Pulmonary artery endothelial cell (primary cell): ENCODE measurements at places on chromosomes 16 and 17. TPM values are rescaled to one million over a fixed set of nuclear protein-coding genes. Genes with fewer than 3 reads are reported as not detected.
A peak's percentile ranks its signal among the peaks of the same experiment; 100 is the strongest.

Gene SNF8
- total RNA-seq: 140 and 169 TPM in 2 replicates

Gene CTRB1
- not detected in 2 replicates for total RNA-seq

DNA sequence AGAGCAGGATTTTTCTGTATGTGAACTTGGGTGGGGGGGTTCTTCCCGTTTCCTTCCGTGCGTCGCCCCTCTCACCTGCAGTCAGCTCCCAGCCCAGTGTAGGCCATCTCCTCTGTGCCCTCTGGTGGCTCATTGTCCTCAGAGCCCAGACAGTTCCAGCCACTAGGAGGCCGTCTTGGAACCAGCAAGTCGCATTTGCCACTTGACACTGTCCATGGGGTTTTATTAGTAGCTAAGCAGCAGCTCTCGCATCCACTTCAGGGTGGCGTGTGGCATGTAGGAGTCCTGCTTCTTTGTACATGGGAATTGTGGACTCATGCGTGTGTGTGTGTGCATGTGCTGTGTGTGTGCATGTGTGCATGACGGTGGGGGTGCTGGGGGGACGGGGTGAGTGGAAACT is 74.0 kb downstream of the SEC14L1 start:
- no peak for DNase-seq

DNA sequence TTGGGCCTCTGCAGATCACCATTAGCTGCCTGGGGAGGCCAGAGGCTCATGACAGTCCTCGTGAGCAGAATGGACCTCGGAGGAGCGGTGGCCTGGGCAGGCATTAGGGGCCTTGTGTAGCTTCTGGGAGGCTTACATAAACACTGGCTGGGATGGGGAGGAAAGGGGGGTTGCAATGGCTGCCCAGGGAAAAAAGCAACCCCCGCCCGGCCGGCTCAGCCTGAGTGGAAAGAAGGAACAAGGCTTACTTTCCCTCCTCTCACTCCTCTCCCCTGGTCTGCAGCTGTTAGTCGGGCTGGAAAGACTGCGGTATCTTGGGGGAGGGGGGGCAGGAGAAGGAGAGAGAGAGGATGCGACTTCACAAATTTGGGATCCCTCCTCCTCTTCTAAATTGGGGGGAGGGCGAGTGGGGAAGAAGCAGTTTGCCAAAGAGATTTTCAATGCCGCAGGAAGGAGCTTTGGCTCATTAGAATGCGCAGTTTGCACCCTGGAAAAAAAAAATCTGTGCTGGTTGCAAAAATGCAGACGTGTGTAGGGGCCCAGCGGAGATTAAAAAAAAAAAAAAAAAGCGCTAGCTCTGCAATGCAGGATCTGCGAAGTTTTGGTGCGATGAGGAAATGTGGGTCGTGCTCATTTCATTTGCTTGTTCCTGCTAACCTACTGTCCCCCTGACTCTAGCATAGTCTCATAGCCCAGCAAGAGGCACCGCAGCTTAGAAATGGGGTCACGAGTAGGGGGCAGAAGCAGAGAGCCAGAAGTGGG is 6.6 kb upstream of the NR1D1 start:
- no peak for DNase-seq

- no peak for DNase-seq
Observed at GRCh38 chr17:2736956-2737355, 12.5 kb downstream of the CCDC92B start.

Gene IL17C
- total RNA-seq: not detected in 2 replicates

- no peak for DNase-seq
Observed at GRCh38 chr17:68298601-68299000, 7.3 kb downstream of the ARSG start.

DNA sequence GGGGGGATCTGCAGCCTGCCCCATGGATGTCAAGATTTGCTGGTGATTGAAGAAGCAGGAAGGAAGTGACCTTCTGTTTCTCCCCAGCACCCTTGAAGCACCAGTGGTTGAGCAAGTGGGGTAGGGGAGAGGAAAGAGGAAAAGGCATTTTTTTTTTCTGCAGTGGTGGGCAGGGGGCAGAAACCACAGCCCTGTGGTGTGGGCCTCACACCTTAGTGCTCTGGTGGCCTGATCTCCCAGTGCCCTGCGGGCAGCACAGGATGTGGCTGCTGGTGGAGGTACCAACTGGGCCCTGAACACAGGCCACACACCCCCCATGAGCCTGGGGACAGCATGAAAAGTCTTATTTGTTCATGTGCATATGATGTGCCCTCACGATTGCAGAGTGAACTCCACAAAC is 7.1 kb downstream of the ITGAD start:
- no peak for DNase-seq

- no peak for DNase-seq
Observed at GRCh38 chr17:83186226-83186625, 106.8 kb downstream of the METRNL start.

DNA sequence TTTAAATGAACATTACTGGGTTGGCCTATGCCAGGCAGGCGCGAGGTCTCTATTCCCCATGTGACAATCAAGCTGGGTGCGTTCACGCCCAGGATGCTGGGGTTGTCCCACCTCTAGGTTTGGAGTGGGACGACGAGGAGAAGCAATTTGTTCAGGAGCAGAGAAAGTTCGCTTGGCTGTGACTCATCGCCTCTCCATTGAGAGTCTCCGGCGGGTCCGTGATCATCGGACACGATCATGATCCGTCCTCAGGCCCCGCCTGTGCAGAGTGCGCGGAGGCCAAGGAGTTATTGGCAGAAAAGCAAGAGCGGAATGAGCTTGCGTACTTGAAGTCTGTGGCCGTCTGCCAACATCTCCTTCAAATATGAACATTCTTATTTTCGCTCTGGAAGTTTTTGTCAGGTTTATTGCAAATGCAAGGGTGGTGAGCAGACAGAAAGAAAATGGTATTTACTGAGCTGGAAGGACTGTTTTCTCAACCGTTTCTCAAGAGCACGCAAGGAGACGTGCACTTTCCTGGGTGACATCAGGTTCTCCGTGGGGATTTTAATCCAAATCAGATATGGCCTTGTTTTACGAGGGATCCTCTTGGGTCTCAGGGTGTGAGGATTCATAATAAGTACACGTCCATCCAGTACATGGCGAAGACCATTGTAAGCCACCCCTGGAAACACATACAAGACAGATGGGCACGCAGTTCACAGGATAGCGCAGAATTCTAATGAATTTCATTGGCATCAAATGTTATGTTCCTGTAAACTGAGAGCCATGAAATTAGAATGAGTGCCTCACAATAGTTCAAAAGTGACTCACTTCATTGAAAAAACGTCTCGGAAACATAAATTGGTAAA is 70.1 kb upstream of the CREBBP start:
- DNase-seq: peak; percentile 81

- DNase-seq: no peak
Observed at GRCh38 chr17:30915833-30916611, 5.7 kb upstream of the ADAP2 start.

Gene EVPL
- total RNA-seq: not detected in 2 replicates

Gene TSR1
- 64.2 and 80.7 TPM in 2 replicates for total RNA-seq

Gene TBC1D3K
- not detected in 2 replicates for total RNA-seq

DNA sequence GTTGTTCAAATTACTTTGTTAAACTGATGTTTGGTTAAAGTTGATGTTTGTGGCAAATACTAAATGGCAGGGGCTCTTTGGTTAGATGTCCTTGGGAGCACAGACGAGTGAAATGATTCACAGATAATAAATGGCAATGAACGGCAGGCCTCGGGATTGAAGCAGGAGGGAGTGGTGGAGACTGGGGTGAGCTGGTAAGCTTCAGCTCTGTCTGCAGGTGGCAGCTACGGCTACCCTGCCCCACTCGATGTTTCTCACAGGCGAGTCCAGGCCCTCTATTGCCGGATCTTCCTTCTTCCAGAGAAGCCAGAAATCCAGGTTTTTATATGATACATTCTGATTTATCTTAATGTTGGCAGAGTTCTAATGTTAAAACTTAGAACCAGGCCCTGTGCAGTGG is 144.8 kb upstream of the CACNG5 start:
- DNase-seq: no peak

Gene EFCAB5
- total RNA-seq: 0.26 and 0.32 TPM in 2 replicates

GRCh38 chr17:49497148-49498028 is 2.3 kb downstream of the NGFR start:
- no peak for DNase-seq

Gene SNTB2
- total RNA-seq: 106 and 139 TPM in 2 replicates

DNA sequence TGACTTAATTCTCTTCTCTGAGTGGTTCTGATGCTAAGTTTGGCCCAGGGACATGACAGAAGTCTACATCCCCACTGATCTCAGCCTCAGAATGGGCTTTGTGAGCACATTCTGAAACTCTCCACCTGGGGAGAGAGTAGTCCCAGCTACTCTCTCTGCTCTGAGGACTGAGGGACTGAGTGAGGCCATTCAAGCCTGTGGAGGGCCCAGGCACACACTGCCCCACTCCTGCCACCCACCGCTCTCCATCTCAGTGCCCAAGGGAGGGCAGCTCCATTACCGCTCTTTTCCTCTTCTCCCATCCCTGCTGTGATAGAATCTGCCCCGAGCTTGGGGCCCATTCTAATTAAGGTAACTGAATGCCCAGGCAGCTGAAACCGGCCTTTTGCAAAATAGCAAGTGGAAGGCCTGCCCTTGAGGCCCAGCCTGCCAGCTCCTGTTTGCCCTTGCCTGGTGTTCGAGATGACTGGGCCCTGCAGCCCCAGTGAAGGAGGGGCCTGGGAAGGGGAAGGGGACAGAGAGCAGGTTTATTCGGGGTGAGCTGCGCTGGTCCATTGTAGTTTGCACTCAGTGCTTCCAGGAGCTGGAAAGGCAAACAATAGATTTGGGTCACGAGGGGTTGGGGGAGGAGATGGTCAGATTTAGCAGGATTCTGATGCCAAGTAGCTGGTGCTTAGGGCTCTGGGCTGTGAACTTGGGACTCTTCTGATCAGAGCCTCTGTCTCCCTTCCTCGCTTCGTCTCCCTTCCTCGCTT is 76.2 kb downstream of the RAB11FIP4 start:
- no peak for DNase-seq

Gene FBXW10
- under 0.01 TPM in 1 of 2 replicates, not detected in the other for total RNA-seq

DNA sequence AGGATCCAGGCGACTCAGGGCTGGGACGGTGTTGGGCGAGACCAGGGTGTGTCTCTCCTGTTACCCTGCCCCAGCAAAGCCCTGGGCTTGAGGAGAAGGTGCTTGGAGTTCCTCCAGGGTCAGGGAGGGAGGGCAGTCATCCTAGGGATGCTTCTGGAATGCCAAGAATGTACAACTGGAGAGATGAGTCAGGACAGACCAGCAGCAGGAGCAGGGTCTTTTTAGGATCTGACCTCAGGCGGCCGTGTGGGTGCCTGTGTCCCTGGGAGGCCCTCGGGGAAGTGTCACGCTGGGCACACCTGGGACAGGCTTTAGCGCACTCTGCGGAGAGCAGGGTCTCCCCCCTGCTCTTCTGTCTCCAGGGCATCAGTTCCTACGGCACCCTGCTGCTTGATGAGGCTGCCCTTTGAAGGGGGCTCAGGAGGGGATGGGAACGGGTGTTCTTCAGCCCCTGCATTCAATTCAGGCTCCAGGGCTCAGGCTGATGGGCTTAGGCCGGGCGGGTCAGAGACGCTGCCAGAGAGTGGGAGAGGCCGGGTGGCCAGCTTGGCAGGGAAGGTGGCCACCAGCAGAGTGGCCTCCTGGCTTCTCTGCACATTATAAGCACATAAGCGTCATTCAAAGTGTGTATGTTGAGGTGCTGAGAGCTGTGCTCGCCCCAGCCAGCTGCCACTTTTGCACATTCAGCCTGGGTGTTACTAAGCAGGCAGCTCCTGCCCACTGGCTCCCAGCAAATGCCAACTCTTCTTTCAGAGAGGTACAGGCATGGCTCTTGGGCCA is 8.4 kb upstream of the MTSS2 start:
- no peak for DNase-seq

Gene TBC1D3I
- total RNA-seq: 0.14 TPM in 1 of 2 replicates, not detected in the other

DNA sequence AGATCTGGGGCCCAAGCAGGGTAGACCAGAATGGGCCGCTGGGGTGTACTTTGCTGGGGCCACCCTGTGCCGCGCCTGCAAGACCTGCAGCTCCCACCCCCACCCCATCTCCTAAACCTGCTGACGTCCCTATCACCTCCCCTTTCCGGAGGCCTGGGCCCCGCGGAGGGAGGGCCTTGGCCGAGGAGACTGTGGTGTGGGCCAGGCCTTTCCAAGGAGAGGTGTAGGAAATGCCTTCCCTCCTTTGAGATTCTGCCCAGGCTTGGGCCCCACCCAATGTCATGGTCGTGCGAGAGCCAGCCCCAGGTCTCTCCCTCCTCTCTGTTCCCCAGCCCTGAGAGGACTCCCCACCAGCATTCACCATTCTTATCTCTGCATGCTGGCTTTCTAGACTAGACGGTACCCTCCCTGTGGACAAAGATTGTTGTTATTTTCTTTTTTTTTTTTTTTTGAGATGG is 3.9 kb upstream of the WFIKKN2 start:
- no peak for DNase-seq

DNA sequence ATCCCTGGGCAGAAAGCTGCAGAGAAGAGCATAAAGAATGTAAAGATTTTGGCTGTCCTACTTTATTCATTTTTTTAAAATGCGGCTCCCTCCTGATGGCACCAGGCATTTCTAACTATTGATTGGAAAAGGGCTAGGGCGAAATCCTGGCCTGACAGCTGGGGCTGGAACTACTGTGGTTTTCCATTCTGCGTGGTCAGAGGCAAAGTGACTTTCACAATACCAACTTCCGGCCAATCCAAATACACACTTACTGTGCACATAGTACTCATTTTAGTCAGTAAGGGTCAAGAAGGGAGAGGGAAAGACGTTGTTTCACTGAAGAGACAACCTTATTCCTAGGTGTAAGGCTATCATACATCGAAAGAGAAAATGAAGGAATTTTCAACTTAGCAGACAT is 113.8 kb upstream of the PMFBP1 start:
- DNase-seq: no peak

GRCh38 chr17:1495265-1495989 is 2.9 kb upstream of the MYO1C start:
- no peak for DNase-seq

- no peak for DNase-seq
Observed at GRCh38 chr16:76197900-76198299, 79.3 kb upstream of the CNTNAP4 start.

DNA sequence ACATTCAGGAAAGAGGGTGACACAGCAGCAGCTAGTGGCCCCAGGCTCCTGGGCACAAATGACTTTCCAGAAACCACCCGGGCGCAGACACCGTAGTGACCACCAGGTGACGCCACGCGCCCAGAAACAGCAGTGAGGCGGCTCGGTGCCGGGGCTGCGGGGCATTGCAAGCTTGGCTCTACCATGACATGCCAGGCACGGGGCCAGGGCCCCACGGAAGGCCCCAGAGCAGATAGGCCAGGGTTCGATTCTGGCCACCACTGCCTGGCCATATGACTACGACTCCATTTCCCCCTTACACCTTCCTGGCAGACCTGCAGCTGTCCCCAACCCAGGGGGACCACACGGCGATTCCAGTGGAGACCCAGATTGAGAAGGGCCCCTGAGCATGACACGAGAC is 6.7 kb downstream of the RHBDF1 start:
- no peak for DNase-seq

- no peak for DNase-seq
Observed at GRCh38 chr17:49078248-49078647, 54.3 kb upstream of the B4GALNT2 start.

GRCh38 chr17:65259281-65259680 is 122.1 kb downstream of the RGS9 start:
- DNase-seq: no peak

- no peak for DNase-seq
Observed at GRCh38 chr17:4717791-4718190, 7.4 kb downstream of the ARRB2 start.
